ENCODE measurements at places on chromosomes 1 and 21. TPM values are rescaled to one million over a fixed set of nuclear protein-coding genes. Genes with fewer than 3 reads are reported as not detected.

- no peak for DNase-seq
These were observed 7.2 kb downstream of the TRIT1 start for GRCh38 chr1:39876144-39876543.

GRCh38 chr1:229203030-229203751, 67.7 kb upstream of the RAB4A start:
- DNase-seq, result no peak

Gene TAL1
- total RNA-seq, result 0.11 TPM

Gene MAGI3
- total RNA-seq, result 2.5 TPM

Gene LRRN2
- not detected for total RNA-seq

DNA sequence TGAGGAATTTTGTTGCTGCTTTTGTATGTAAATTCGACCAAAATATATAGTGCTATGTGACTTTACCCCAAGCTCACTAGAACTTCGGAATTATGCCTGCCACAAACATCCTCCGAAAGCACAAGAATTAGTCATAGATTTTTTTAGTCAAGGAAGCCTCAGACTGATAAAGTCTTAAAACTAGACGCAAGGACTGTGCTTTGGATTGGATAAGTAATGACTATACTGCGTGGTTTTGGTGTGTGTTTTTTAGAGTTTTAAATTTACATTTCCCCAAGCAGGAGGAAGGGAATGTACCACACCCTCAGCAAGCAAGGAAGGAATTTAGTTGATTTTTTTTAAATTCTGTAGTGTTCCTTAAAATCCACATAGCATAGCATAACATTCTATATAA, 10.3 kb downstream of the WLS start:
- no peak for DNase-seq

Measured in activated T-cell treated with anti-CD3 and anti-CD28 coated beads, Interleukin-2, amount 50 U/mL, for 4 hours (primary cell).